ENCODE measurements at places on chromosomes 7 and 10.

GRCh38 chr7:151081170-151082101, 827 bp upstream of the FASTK start:
- DNase-seq = no peak

DNA sequence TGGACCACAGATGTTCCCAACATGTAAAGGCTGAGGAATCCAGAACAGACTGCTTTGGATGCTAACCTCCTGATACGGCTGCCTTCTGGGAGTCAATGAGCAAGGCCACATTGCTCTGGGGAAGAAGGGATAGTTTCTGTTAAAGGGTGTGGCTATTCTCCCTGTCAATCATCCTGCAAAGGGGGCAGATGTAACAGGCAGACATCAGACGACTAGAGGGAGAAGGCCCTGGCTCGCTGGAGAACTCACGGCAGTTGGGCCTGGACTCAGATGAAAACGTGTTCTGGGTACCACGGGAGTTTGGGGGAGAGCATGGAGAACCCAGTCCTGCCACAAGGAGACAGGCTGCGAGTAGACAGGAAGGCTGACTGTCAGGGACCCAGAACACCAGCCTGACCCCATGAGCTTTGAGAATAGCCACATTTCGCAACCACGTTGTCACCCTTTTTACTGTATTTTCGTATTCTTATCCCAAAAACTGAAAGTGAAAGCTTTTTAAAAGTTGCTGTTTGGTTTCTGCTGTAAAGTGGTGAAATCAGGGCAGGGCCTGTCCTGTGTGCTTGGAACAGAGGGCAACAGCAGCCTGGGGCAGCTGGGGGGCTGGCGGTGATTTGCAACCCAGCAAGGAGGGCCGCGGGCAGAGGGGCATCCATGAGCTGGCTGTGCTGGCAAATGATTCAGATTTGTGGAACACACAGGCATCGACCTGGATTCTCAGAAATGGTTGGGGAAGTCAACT, 95.3 kb downstream of the MYOF start:
- no peak for DNase-seq

GRCh38 chr7:48245751-48246472, 74.7 kb downstream of the ABCA13 start:
- no peak for DNase-seq

GRCh38 chr7:98862716-98863420, 6.9 kb downstream of the TMEM130 start:
- no peak for DNase-seq

- no peak for DNase-seq
These were observed 267.1 kb downstream of the PRPF18 start for GRCh38 chr10:13853854-13854253.

DNA sequence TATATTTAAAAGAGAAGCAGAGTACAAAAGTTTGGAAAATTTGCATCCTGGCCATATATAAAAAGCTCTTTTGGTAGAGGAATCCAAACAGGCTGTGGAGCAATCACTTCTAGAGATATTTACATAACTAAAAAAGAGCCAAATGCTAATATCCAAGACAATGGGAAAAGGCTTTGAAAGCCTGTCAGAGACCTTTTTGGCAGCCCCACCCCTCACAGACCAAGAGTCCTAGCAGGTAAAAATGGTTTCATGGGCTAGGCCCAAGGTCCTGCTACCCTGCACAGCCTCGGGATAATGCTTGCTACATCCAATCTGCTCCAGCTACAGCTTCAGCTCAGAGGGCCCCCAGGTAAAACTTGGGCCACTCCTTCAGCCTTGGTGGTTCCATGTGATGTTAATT, 430.2 kb upstream of the KCND2 start:
- no peak for DNase-seq

DNA sequence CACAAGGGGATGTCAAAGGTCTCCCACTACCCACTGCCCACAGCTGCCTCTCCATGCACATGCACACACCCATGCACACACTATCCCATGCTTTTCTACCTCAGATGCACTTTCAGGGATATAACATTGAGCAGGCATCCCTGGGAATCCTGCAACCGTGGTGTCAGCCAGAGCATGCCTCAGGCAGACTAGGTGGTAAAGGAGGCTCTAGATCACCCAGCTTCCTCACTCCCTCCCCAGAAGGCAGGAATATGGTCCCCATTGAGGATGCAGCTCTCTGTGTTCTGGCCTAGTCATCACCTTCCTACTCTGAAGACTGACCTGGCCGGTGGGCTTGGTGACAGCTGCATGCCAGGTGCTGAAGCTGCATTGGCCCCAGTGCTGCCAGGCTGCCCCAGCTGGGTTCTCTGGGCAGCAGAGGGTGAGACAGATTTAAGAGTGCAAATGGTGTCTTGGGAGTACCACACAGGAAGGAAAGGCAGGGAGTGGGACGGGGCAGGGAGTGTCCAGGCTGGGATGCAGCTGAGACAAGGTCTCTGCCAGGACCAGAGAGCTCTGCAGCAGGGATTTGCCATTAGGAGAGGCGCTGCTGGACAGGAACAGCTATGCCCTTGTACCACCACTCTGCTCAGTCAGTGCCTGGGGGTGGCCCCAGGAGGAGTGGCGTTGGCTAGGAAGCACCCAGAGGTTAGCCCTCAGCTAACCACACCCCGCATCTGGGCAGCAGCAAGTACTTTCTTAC, 53.4 kb upstream of the GDF10 start:
- DNase-seq = no peak
